Esophagus muscularis mucosa (tissue), 4 donors: ENCODE measurements at places on chromosomes 3 and 15. TPM values are rescaled to one million over a fixed set of nuclear protein-coding genes. Genes with fewer than 3 reads are reported as not detected.

SLC22A14 gene
- total RNA-seq: not detected

DNA sequence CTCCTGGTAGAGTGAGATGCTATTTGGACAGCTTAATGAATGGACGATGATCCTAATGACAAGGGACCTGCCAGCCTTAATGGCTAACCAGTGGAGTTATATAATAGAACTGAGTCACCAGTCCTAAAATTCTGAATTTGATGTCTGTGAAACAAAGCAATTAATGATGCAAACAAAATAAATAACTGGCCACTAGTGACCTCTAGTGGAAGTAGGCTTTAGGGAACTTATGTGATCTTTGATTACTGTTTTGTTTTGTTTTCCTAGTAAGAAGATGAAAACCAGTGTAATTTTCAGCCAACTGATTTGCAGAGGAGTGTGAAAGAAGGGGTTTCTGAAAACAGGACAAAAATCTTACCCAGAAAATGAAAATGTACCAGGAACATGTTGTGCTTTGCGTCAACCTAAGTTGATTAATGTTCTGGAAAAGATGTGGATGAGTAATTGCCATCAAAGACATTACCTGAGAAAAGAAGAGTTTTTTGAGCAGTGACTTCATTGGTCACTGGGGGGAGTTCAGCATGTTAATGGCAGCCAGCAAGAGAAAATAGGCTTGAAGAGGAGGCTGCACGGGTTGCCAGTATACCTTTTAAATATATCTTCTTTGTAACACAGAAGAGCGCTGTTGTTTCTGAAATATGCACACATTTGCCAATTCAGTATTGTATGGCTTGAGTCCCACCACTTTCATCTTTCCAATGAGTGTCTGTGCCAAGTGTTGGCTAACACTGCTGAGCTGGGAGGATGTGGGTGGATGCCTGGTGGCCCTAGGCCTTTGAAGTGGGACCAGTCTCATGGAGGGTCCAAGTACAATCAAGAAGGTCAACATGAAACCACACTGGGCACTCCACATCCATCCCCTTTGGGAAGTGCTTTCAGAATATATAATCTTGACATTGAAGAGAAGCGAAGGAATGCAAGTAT is 9.3 kb downstream of the VEPH1 start:
- H3K4me1 ChIP-seq: no peaks in the 10 kb centered on the region
- H3K4me3 ChIP-seq: no peak overlapping the region
- no peaks in the 10 kb centered on the region for H3K36me3 ChIP-seq
- H3K27ac ChIP-seq: no peak overlapping the region
- H3K27me3 ChIP-seq: no peaks in the 10 kb centered on the region

GRCh38 chr3:179071027-179071322 is 634 bp downstream of the ZMAT3 start:
- H3K4me1 ChIP-seq: peaks cover 28% of the 10 kb centered on the region
- DNase-seq: no peak
- peak overlapping the region; percentile 79 for H3K4me3 ChIP-seq
- peaks cover 14% of the 10 kb centered on the region for H3K36me3 ChIP-seq
- peak overlapping the region; percentile 88 for H3K27ac ChIP-seq

GRCh38 chr3:37540786-37541185 is 320.9 kb upstream of the CTDSPL start:
- H3K4me1 ChIP-seq: peaks cover 61% of the 10 kb centered on the region
- no peaks in the 10 kb centered on the region for H3K36me3 ChIP-seq
- H3K4me3 ChIP-seq: no peak overlapping the region
- DNase-seq: no peak

DNA sequence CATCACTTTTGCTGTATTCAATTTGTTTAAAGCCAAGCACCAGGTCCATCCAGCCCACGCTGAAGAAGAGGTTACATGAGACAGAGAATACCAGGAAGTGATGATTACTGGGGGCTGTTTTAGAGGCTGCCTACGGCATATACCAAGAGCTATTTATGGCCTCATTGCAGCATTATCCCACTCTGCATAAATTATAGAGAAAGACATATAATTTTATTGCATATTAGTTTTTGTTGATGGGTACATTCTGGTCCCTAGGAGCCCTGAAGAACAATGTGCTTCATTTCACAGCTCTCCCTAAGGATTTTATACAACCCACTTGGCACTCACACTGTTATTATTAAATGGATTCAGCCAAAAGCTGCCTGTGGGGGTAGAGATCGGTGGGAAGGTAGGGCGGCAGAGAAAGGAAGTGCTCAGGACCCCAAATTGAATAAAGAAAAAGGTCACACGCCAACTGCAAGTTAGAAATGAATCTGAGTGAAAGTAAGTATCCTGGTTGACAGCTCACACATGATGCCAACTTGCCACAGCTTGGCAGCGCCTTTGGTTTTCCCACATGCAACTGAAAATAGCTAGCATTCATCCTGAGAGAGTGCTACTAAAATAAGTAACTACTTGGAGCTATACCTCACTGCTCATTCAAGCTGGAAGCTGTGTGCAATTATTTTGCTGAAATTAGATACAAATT is 73.7 kb downstream of the CCNL1 start:
- peak overlapping the region; percentile 99 for H3K27ac ChIP-seq
- H3K27me3 ChIP-seq: no peaks in the 10 kb centered on the region
- no peaks in the 10 kb centered on the region for H3K36me3 ChIP-seq
- peaks cover 57% of the 10 kb centered on the region for H3K4me1 ChIP-seq

GRCh38 chr3:7964899-7965298 is 536.7 kb upstream of the LMCD1 start:
- H3K4me1 ChIP-seq: no peaks in the 10 kb centered on the region
- no peak overlapping the region for H3K27ac ChIP-seq
- H3K36me3 ChIP-seq: no peaks in the 10 kb centered on the region
- no peak overlapping the region for H3K4me3 ChIP-seq
- DNase-seq: no peak
- H3K27me3 ChIP-seq: no peaks in the 10 kb centered on the region

- H3K4me3 ChIP-seq: no peak overlapping the region
- no peak overlapping the region for H3K27ac ChIP-seq
These were observed 153.9 kb upstream of the SETMAR start for GRCh38 chr3:4149296-4149695.

GRCh38 chr15:40345867-40346578 is 4.8 kb upstream of the PHGR1 start:
- H3K4me1 ChIP-seq: peaks cover 40% of the 10 kb centered on the region
- H3K27me3 ChIP-seq: no peaks in the 10 kb centered on the region
- H3K4me3 ChIP-seq: no peak overlapping the region
- DNase-seq: no peak
- no peaks in the 10 kb centered on the region for H3K36me3 ChIP-seq

- DNase-seq: no peak
- no peak overlapping the region for H3K27ac ChIP-seq
- H3K27me3 ChIP-seq: no peaks in the 10 kb centered on the region
- H3K4me3 ChIP-seq: no peak overlapping the region
- peaks cover 4% of the 10 kb centered on the region for H3K4me1 ChIP-seq
- no peaks in the 10 kb centered on the region for H3K36me3 ChIP-seq
These were observed 45.9 kb upstream of the CP start for GRCh38 chr3:149267565-149267964.

GRCh38 chr15:99137111-99137546 is 32.2 kb downstream of the SYNM start:
- H3K4me3 ChIP-seq: no peak overlapping the region
- peaks cover 26% of the 10 kb centered on the region for H3K4me1 ChIP-seq
- no peaks in the 10 kb centered on the region for H3K27me3 ChIP-seq
- peaks cover 31% of the 10 kb centered on the region for H3K36me3 ChIP-seq

SNTN gene
- total RNA-seq: not detected
